ENCODE measurements at places on chromosomes 4 and X.

DNA sequence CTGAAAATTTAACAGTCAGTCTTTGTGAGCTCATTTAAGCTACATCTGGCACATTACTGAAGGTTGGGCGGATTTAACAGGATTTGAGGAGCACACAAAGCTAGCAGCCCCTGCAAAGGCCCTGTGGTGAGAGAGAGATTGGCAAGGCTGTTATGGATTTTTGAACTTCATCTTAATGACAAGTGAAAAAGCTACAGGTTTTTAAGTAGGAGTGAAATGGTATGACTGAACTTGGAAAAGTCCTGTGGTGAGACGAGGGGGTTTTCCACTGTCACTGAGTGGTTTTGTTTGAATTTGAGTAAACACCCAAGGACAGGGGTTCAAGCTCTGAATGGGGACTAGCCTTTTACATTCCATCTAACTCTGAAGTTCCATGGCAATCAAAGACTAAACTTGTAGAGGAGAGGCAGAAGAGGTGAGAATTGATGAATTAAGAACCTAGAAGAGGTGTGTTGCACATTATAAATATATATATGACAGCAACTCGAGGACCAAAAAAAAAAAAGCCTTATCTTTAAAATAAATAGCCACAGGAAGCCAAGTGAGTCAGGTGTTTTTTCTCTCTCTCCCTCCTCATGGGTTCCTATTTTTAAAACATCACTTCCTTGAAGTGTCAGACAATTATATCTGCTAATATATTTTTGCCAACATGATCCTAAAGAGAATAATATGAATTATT lies 47.8 kb upstream of the CLNK start:
- H3K36me3 ChIP-seq: no peaks in the 10 kb centered on the region
- DNase-seq: no peak
- peaks cover 2% of the 10 kb centered on the region for H3K4me1 ChIP-seq
- no peaks in the 10 kb centered on the region for H3K27me3 ChIP-seq
- no peak overlapping the region for H3K27ac ChIP-seq

GRCh38 chr4:106414366-106414765 lies 45.8 kb upstream of the GIMD1 start:
- no peaks in the 10 kb centered on the region for H3K27me3 ChIP-seq
- H3K4me3 ChIP-seq: no peak overlapping the region
- H3K4me1 ChIP-seq: no peaks in the 10 kb centered on the region
- H3K27ac ChIP-seq: no peak overlapping the region

DNA sequence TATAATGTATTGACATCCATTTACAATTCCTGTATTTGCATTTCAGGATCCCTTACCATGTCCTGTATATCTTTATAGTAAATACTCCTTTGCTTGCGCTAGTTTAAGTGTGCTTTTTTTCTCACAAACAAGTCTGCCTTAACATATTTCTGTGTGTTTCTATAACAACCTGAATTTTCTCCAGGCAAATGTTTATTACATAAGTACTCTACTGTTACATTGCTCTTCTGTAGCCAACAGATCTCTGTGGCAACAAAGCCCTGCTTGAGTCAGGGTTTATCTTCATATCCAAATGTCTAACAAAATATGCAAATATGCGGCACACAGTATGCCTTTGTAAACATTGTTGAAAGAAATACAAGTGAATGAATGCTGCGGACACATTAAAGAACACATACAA lies 625.5 kb downstream of the TLL1 start:
- H3K36me3 ChIP-seq: no peaks in the 10 kb centered on the region
- H3K27me3 ChIP-seq: no peaks in the 10 kb centered on the region
- no peaks in the 10 kb centered on the region for H3K4me1 ChIP-seq
- H3K4me3 ChIP-seq: no peak overlapping the region

GRCh38 chrX:118503260-118504041 lies 7.8 kb downstream of the DOCK11 start:
- no peaks in the 10 kb centered on the region for H3K27me3 ChIP-seq
- no peak overlapping the region for H3K4me3 ChIP-seq
- no peak overlapping the region for H3K27ac ChIP-seq

- H3K36me3 ChIP-seq: no peaks in the 10 kb centered on the region
- H3K4me3 ChIP-seq: no peak overlapping the region
- H3K4me1 ChIP-seq: no peaks in the 10 kb centered on the region
- H3K27ac ChIP-seq: no peak overlapping the region
These were observed 160.1 kb upstream of the LDB2 start for GRCh38 chr4:17058536-17058915.

- H3K27ac ChIP-seq: no peak overlapping the region
- H3K27me3 ChIP-seq: no peaks in the 10 kb centered on the region
- no peak overlapping the region for H3K4me3 ChIP-seq
- H3K4me1 ChIP-seq: no peaks in the 10 kb centered on the region
These were observed 117.2 kb downstream of the TEX13C start for GRCh38 chrX:125436855-125437254.

DNA sequence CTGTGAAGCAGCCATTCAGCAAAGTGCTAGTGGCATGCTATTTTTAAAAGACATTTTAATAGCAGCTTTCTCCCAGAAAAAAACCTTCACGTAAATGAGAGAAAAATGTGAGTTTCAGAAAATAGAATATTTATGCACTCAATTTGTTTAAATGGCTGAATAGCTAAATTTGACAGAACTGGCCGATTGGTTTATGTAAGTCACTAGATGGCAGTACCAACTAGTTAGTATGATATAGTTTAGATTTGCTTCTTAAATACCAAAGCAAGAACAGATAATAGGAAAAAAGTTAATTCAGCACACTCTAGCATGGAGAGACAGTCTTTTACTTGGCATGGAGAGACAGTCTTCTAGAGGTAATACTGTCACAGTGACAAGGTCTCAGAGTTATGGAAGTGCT lies 250.1 kb downstream of the SNCA start:
- peak; percentile 7 for DNase-seq
- H3K4me1 ChIP-seq: no peaks in the 10 kb centered on the region
- H3K27me3 ChIP-seq: no peaks in the 10 kb centered on the region
- H3K27ac ChIP-seq: no peak overlapping the region

DNA sequence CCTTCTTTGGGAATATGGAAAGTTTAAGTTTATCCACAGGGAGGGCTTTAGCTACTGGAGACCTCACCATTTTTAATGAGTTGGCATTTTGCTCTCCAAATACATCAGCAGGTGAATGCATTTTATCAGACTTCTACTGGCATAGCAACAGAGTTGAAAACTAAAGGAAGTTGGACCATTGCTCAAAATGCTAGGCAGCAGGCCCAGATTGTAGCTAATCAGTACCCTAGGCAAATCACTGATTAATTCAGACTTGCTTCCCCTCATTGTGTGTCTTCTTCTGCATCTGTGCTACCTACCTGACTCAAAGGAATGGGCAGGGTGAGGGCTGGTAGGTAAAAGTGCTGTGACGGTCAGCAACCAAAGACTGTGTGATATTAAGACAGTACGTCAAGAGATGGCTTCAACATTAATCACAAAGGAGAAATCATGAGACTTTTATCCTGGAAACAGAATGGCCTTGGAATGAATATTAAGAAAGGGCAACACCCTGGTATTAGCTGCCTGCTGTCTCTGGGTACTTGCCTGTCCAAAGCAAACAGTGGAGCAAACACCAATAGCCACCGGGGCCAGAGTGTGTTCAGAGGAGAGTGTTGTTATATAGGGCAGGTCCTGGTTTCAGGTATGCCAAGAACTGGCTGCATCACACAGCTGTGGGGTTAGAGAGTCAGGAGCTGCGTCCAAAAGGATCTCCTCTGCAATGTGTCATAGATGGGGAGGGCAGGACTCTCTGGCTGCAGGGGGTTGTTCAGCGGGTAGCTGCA lies 17.1 kb upstream of the SMIM20 start:
- H3K27me3 ChIP-seq: no peaks in the 10 kb centered on the region
- no peaks in the 10 kb centered on the region for H3K36me3 ChIP-seq
- no peak overlapping the region for H3K4me3 ChIP-seq
- no peak for DNase-seq
- H3K4me1 ChIP-seq: no peaks in the 10 kb centered on the region

DNA sequence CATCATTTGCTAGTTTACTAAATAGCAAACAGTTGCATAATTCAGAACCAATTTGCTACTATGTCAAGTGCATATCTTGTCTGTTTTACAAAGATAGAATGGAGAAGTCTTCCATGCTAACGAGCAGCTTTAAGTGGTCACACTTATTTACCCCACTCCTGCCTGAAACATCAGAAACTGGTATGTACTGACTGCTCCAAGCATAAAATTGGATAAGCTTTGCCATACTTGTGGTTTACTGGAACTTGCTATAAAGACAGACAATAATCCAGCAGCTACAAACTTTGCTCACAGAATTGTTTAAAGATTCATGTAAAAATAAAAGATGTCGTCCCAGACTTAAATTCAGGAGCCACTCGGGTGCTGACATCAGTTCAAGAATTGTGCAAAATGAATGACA lies 13.3 kb upstream of the CDKL2 start:
- H3K4me1 ChIP-seq: no peaks in the 10 kb centered on the region
- no peak overlapping the region for H3K4me3 ChIP-seq
- DNase-seq: no peak
- H3K27me3 ChIP-seq: no peaks in the 10 kb centered on the region

DNA sequence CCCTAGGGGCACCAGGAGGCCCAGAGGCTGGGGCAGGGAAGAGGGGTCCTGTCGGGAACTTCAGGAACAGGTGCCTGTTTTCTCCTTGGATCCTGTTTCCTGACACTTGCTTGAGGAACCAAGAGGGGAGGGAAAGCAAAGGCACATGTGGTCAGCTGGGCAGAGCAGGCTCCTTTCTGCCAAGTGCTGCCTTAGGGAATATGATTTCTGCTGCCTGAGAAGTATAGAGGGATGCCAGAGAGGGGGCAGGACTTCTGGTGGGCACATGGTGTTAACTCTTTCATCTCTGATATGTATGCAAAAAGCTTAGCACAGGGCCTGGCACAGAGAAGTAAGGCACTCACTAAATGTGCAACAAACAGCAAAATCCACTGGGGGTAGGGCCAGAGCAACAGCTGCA lies 51.2 kb upstream of the PJA1 start:
- H3K36me3 ChIP-seq: no peaks in the 10 kb centered on the region
- no peaks in the 10 kb centered on the region for H3K27me3 ChIP-seq
- H3K4me1 ChIP-seq: no peaks in the 10 kb centered on the region
- no peak for DNase-seq
- H3K27ac ChIP-seq: no peak overlapping the region

- H3K27me3 ChIP-seq: no peaks in the 10 kb centered on the region
- no peaks in the 10 kb centered on the region for H3K36me3 ChIP-seq
- H3K4me3 ChIP-seq: no peak overlapping the region
- H3K27ac ChIP-seq: no peak overlapping the region
These were observed 9.9 kb downstream of the CASK start for GRCh38 chrX:41913476-41913875.

GRCh38 chrX:74535408-74536151 lies 78.8 kb downstream of the RLIM start:
- H3K4me1 ChIP-seq: peaks cover 6% of the 10 kb centered on the region
- H3K27ac ChIP-seq: no peak overlapping the region
- H3K4me3 ChIP-seq: peak overlapping the region; percentile 51
- no peaks in the 10 kb centered on the region for H3K36me3 ChIP-seq

DNA sequence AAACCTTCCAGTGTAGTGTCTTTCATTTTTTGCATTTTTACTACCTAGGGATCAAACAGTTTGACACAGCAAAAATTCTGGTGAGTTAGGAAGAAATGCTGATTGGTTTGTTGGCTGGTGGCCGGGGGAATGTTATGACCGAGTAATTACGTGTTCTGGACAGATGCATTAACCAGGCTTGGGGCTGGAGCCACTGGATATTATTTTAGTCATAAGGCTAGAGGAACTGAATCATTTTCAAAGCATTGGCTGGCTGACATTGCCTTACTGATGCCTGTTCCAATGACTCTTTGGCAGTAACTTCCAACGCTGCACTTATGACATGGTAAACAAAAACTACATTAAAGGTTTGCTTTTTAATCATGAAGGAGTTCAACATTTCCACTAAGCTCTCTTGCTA lies 84.6 kb downstream of the FBXO8 start:
- H3K27ac ChIP-seq: no peak overlapping the region
- no peaks in the 10 kb centered on the region for H3K36me3 ChIP-seq
- H3K4me1 ChIP-seq: no peaks in the 10 kb centered on the region
- DNase-seq: no peak
- peaks cover 50% of the 10 kb centered on the region for H3K27me3 ChIP-seq

- no peaks in the 10 kb centered on the region for H3K36me3 ChIP-seq
- no peak for DNase-seq
- no peaks in the 10 kb centered on the region for H3K27me3 ChIP-seq
- no peaks in the 10 kb centered on the region for H3K4me1 ChIP-seq
These were observed 60.9 kb downstream of the C4orf46 start for GRCh38 chr4:158610790-158611189.

GRCh38 chr4:165415910-165416309 lies 37.1 kb downstream of the CPE start:
- H3K36me3 ChIP-seq: no peaks in the 10 kb centered on the region
- H3K27me3 ChIP-seq: no peaks in the 10 kb centered on the region
- no peak for DNase-seq

- H3K27ac ChIP-seq: no peak overlapping the region
- DNase-seq: no peak
- no peaks in the 10 kb centered on the region for H3K27me3 ChIP-seq
- no peak overlapping the region for H3K4me3 ChIP-seq
These were observed 76.9 kb upstream of the PPARGC1A start for GRCh38 chr4:23966725-23967124.

DNA sequence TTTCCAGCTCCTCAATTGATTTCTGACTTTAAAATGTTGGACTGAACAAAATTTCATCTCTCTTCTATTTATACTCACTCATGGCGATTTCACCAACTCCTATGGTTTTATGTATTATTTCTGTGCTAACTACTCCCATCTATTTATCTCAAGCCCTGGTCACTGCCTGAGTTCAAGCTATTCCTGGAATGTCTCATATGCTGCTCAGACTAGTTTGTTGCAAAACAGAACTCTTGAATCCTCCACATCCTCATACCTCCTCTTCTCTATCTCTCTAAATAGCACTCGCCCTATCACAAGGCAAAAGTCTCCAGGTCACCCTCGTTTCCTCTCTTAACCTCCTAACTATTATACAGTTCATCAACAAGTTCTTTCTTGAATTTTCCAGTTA lies 19.0 kb upstream of the DDX60 start:
- no peaks in the 10 kb centered on the region for H3K4me1 ChIP-seq
- H3K4me3 ChIP-seq: no peak overlapping the region
- H3K27ac ChIP-seq: no peak overlapping the region
- H3K36me3 ChIP-seq: no peaks in the 10 kb centered on the region
- H3K27me3 ChIP-seq: no peaks in the 10 kb centered on the region
- DNase-seq: no peak

DNA sequence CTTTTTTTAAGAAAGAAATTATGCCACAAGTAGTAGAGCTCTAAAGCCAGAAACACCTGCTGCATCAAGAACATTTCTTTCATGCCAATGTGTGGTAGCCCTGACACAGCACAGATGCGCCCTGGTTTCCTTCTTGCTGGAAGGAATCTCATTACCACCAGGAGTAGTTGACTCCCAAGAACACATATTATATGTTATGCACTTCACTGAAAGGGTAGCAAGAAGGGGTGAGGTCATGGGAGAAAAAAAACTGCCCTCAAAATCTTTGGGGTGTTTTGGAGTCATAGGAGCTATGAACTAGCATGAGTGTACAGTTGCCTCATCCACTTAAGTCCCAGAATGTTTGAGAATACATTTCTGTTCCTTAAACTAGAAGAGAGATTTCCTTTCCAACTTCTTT lies 185.8 kb upstream of the C1QTNF7 start:
- H3K4me1 ChIP-seq: peaks cover 6% of the 10 kb centered on the region
- H3K27me3 ChIP-seq: no peaks in the 10 kb centered on the region
- H3K27ac ChIP-seq: no peak overlapping the region
- H3K36me3 ChIP-seq: no peaks in the 10 kb centered on the region
- H3K4me3 ChIP-seq: no peak overlapping the region

- DNase-seq: no peak
- no peaks in the 10 kb centered on the region for H3K36me3 ChIP-seq
- no peak overlapping the region for H3K27ac ChIP-seq
- no peaks in the 10 kb centered on the region for H3K27me3 ChIP-seq
- H3K4me1 ChIP-seq: no peaks in the 10 kb centered on the region
These were observed 228.3 kb upstream of the TTC29 start for GRCh38 chr4:147173797-147174432.
